ENCODE measurements at places on chromosomes 11 and 22.

GRCh38 chr11:134333946-134334345 lies 2.2 kb downstream of the GLB1L2 start:
- no peak for DNase-seq

DNA sequence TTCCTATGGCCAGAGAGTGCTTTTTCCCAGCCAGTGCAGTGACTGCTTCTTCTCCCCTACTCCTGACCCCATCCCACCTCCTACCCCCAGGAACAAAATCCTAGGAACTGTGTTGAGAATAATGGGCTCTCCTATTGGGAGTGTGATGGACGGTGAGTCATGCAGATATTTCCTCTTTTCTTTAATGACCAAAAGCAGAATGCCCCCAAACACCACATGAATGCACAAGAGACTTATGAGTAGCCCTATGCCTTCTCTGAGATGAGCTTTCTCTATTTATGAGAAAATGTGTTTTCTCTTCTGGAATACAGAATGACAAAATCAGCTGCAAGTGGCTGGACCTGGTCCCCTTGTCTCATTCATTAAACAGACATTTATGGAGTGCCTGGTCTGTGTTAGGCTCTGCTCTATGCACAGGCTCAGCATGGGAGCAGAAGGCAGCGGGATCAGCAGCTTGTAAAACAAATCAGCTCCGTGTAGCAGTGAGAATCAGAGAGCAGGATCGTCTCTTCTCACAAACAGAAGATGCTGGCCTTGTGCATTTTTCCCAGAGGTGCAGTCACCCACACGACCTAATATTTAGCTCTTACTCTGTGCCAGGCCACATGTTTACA lies 47.5 kb upstream of the GALNT18 start:
- no peak for DNase-seq

- DNase-seq: no peak
Measured at GRCh38 chr11:9914064-9914463, 250.2 kb downstream of the SWAP70 start.

GRCh38 chr11:131307506-131307905 lies 62.9 kb upstream of the NTM start:
- no peak for DNase-seq

DNA sequence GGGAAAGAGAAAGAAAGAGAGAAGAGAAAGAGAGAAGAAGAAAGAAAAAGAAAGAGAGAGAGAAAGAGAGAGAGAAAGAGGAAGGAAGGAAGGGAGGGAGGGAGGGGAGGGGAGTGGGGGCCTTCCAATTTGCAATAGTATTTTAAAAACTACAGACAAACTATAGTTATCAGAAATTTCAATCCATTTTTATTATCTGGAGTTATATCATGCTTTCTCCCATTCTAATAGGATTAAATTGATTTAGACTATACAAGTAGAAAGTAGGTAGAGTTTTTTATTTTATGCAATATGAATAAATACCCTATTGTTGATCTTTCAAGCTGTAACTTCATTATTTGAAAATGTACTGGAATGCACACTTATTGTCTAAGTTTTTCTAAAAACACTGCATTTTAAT lies 70.2 kb upstream of the CEP126 start:
- no peak for DNase-seq

- DNase-seq: no peak
Measured at GRCh38 chr11:59012398-59013265, 73.3 kb downstream of the GLYATL1 start.

- no peak for DNase-seq
Measured at GRCh38 chr22:17791196-17791595, 16.9 kb upstream of the BID start.

DNA sequence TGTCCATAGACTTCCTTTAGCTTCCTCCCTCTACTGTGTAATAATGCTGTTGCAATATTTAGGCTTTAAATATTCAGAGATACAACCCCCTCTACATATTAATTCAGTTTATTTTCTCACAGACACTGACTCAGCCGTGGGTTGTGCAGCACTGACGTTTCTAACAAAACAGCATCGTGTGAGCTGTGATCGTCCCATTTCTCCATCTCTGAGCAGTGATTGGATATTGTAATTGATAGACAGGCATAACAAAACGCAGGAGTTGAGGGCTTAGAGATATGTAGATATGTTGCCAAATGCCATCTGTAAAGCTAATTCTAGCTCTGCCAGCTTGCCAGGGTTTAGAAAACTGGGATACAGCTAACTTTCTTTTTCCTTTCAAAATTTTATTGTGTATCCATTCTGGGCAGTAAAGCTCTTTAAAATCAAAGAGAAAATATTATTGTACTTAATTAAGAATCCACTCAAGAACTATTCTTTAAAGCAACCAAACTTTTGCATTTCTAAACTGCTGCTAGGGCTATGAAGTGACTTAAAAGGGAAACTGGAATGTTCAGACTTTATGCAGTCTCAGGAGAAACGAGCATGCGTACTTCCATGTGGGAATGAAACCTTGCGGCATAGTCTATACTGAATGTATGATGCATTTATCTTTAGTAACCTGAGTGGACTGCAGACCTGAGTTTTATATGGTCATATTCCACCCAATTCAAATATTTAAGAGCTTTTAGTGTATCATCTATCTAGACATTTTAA lies 22.7 kb downstream of the BTBD10 start:
- peak; percentile 25 for DNase-seq

DNA sequence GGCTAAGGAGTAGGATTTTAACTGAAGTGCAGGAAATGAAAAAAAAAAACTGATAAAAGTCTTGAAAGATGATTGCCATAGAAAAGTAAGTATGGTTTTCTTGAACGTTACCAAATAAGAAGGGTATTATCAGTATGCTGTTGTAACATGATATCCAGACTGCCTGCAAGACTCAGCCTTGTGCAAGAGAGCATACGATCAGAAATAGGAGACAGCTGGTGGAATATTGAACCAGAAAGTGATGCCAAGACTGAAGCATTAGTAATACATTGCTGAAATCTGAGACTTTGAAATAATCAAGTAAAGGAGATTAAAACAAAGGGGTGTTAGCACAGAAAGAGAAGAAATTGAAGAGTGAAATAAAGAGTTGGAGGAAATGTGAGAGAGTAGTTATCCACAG lies 452.7 kb upstream of the CNTN5 start:
- DNase-seq: no peak

GRCh38 chr22:43451371-43452050 lies 39.7 kb downstream of the MPPED1 start:
- DNase-seq: no peak

- DNase-seq: no peak
Measured at GRCh38 chr11:35352077-35352888, 67.1 kb downstream of the SLC1A2 start.

DNA sequence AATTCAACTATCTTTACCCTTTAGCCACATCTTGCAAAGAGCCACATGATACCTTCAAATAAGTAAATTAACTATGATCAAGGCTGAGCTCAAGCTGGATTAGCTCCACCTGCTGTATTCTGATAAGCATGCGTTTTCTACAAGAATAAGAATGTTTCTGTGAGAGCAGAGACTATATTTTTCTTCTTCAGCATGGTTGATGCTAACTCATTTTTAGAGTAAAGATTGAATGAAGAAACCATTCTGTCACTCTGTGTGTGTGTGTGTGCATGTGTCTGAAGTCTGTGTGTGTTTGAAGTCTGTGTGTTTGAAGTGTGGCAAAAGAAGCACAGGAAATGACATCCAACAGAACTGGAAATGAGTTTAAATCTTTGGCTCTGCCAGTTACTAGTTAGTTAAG lies 12.0 kb upstream of the LAYN start:
- DNase-seq: no peak

GRCh38 chr11:118917481-118918127 lies 8.1 kb downstream of the BCL9L start:
- peak; percentile 73 for DNase-seq

DNA sequence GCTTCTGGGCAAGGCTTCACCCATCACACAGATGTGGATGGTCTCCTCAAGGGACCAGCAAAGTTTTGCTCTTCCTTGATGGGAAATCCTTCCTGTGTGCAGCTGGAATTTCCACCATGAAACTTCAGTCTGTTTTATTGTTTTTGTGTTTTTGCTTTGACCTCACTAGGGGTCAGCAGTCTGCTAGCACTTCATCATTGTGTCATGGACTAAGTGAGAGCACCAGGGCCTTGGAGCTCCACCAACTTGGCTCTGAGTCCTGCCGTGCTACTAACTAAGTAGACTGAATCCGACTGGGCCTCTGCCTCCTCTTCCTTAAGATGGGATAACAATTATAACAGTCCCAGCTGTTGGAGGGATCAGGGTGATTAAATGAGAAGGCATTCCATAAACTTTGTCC lies 305.8 kb upstream of the NCAM1 start:
- peak; percentile 58 for DNase-seq

DNA sequence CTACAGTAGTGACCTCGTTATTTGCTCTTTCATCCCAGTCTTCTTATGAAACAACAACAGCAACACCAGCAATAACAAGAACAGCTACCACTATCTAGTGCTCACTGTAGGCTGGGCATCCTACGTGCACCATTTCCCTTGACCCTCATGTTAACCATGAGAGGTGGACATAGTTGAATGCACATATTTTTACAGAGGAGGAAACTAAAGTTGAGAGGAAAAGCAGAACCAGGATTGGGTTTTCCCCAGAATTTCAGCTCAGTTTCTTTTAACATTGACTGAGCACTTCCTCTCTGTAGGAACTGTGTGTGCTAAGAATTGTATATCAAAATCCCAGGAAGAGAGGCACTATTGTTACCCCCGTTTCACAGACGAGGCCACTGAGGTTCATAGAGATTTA lies 39.4 kb upstream of the TSPAN18 start:
- no peak for DNase-seq

DNA sequence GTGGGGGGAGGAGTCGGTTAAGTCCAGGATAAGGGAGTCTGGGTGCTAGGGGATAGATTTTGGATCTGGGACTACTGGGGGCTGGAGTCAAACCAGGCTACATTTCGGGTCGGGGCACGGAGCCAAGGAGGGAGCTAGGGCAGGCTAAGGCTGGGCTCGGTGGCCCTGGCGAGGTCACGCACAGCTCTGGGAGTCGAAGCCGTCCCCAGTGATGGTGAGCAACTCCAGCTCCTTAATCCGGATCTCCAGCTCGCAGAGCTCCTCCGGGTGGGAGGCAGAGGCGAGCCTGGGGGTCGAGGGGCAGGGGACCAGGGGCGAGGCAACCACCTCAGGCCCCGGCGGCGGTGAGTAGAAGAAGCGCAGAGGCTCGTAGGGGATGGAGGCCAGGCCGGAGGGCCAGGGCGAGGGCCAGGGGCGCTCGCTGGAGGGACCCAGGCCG lies 544 bp downstream of the C11orf91 start:
- DNase-seq: no peak

- peak; percentile 74 for DNase-seq
Measured at GRCh38 chr11:116791002-116791812, 472 bp downstream of the APOA5 start.

DNA sequence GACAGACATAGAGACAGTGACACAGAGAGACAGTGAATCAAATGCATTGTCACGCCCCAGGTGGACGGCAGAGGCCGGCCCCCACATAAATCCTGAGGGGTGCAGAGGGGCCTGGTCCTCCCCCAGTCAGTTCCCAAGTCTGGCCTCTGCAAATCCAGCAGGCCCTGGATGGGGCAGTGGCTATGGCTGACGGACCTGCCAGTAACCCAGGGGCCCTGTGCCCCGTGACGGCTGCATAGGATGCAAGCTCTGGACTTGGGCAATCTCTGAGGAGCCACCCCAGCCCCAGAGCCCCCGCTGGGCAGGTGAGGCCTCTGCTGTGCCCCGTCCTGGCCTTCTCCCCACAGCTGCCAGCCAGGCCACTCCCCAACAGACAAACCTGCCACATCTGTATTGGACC lies 204.5 kb downstream of the BRD1 start:
- DNase-seq: no peak

DNA sequence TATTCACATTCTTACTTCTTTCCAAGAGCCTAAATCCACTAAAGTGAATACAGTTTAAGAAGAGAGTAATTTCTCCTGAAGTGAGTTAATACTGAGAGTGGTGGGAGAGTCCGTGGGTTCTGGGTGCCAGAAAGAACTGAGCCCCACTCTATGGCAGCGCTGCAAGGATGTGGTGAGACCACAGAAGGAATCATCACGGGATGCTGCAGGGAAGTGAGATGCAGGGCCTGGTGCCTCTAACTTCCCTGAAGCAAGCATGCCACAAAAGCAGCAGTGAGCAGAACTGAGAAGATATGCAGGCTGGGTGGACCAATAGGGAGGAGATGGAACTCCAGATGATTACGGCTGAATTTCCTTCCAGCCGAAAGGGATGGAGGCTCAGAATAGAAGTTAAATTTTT lies 5.0 kb upstream of the MMP12 start:
- no peak for DNase-seq

DNA sequence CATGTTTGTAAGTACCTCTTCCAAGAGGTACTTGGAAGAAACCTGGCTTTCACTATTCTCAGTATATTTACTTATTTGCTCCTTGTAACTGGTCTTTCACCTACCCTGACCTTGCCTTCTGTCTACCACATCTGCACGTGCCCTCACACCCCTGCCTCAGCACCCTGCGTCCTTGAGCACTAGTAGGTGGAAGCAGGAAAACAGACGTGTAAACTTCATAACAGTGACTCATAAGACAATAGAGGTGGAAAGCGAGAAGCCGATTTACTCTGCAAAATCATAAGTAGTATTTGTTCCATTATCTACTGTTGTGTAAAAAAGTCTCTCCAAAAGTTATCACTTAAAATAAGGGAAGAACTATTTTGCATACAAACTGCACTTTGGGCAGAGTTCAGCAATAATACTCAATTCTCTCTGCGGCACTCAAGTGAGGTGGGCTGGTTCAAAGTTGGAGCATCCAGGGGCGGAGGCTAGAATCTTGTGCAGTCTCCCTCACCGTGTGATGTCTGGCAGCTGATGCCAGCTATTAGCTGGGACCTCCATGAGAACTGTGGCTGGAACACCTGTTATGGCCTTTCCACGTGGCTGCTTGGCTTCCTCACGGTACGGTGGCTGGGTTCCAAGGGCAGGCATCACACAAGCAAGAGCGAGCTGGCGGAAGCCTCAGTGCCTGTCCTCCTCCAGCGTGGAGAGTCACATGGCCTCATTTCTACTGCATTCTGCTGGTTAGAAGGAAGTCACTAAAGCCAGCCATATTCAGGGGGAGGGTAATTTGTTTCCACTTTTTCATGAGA lies 30.4 kb downstream of the PACS1 start:
- DNase-seq: peak; percentile 88

DNA sequence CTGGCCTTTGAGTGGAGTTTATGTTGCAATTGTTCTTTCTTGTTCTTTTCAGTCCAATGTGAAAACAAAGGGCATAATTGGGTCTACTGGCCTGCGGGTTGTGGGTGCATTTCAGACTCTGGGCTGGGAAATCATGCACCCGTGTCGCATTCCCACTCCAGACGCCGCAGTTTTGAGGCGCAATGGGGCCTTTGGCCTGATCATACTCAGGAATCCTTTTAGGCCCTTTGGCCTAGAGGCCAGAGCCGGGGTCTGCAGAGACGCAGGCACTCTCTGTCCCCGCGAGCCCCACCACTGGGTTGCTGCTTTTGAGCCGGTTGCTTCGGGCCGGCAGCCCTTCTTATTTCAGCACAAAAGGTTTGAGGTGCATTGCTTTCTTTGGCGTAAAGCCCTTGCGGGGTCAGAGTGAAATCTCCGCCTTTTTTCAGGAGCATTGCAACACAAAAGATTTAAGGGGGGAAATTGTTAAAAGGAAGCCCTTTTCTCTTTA lies 48.4 kb upstream of the DBX1 start:
- no peak for DNase-seq

Measured in mucosa of gallbladder (tissue), 1 donor.